ENCODE measurements at places on chromosomes 5 and 9.

DNA sequence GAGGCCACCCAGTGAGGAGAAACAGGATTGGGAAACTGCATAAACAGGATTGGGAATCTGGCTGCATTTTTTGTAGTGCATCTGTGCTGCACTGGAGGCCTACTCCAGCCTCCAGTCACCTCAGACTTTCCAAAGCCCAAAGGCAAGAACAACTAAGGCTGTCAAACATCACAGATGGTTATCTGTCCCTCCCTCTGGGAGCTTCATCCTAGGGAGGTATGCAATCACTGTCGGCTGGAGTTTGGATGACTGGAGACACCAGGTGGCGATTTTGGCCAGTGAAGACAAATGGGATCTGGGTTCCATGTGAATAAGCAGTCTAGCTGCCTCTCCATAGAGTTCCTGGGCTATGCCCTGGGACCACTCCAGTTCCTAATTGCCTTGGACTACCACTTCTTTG, 9.3 kb upstream of the SPINK13 start:
- no peak for DNase-seq

- DNase-seq = no peak
These were observed 13.0 kb downstream of the ROR2 start for GRCh38 chr9:91937056-91937455.

- no peak for DNase-seq
These were observed 17.1 kb upstream of the FBXL17 start for GRCh38 chr5:108398964-108399363.

- DNase-seq = no peak
These were observed 45.5 kb downstream of the SLC6A3 start for GRCh38 chr5:1399737-1400136.

DNA sequence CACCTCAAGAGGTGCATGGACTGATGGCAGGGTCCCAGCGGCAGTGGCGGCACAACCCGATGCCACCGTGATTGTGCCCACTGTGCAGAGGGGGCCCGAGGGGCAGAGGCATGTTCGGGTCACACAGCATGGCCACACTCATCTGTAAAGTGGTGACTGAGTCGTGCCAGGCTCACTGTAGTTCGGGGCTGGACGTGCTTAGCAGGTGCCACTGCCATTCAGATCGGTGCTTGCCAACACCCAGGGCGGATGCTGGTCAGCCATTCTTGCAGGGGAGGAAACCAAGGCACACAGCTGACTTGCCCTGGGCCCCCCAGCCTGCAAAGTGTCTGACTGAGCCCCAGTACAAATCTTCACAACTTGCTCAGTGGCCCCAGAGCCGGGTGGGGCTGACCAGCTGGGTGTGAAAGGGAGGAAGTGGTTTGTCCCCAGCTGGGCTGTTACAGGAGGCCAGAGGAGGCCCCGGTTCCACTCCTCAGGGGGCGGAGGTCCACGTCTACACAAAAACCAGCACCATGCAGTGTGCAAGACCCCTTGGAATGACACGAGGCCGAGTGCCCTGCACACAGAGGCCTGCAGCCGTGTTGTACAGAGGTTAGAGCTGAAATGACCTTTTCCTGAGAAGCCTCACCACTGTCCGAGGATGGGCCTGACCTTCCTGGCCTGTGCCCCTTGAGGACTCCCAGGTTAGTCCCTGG, 17.9 kb downstream of the FGD3 start:
- DNase-seq = no peak

- peak; percentile 25 for DNase-seq
These were observed 235.7 kb downstream of the CDK5RAP2 start for GRCh38 chr9:120344230-120344629.

GRCh38 chr9:134223091-134223490, 58.7 kb upstream of the RNU6ATAC start:
- no peak for DNase-seq

- no peak for DNase-seq
These were observed 4.6 kb downstream of the ANXA1 start for GRCh38 chr9:73155968-73156864.

DNA sequence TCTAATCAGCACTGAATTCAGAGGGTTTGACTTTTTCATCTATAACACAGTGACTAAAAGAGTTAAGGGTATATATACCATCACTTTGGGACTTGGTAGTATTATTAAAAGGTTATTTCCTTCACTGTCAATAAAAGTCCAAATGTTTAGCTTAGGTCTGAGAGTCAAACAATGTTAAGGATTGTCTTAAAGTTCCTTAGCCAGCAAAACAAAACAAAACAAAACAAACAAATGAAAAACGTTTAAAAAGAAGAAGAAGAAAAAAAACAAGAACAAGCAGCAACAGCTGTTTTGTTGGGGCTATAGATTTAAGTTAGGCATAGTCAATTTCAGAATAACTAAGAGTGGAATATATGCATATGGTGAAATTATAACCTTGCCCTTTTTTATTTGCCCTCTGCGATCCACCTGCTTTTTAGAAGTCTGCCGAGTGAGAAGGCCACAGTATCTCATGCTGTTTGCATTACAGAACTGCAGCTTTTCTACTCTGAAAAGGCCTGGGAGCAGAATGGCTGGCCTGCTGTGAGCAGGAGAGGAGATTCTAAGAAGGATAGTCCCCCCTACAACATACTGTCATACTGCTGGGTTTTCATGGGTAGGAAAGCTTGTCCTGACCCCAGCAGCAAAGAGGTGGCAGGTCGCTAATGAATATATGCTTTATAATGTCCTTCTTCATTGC, 141.7 kb downstream of the NTRK2 start:
- DNase-seq = no peak
